ENCODE measurements at places on chromosomes 2 and 18.

- H3K36me3 ChIP-seq: no peaks in the 10 kb centered on the region
- H3K4me1 ChIP-seq: no peaks in the 10 kb centered on the region
- H3K4me3 ChIP-seq: no peak overlapping the region
- no peak for DNase-seq
These were observed 1359.7 kb upstream of the NRXN1 start for GRCh38 chr2:52391621-52392020.

DNA sequence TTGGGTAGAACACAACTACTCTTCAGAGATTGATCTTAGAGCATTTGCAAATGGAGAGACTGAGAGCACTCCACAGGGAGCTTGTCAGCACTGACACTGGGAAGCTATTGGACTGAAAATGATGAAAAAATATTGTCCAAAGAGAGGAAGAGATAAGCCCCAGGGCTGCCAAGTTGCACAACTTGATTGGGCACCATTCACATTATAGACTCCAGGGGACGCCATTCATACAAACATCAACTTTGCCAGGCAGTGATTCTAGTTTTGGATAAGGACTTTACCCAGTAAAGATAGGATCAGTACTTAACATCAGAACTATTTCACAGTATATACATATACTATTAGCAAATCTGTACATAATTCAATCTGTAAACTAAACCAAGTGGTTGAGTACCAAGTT lies 79.6 kb upstream of the MYCN start:
- no peak overlapping the region for H3K27ac ChIP-seq
- DNase-seq: no peak
- no peaks in the 10 kb centered on the region for H3K4me1 ChIP-seq
- H3K4me3 ChIP-seq: no peak overlapping the region

- H3K4me3 ChIP-seq: no peak overlapping the region
- H3K36me3 ChIP-seq: no peaks in the 10 kb centered on the region
- DNase-seq: no peak
These were observed 80.5 kb downstream of the GALNT14 start for GRCh38 chr2:31057691-31058090.

DNA sequence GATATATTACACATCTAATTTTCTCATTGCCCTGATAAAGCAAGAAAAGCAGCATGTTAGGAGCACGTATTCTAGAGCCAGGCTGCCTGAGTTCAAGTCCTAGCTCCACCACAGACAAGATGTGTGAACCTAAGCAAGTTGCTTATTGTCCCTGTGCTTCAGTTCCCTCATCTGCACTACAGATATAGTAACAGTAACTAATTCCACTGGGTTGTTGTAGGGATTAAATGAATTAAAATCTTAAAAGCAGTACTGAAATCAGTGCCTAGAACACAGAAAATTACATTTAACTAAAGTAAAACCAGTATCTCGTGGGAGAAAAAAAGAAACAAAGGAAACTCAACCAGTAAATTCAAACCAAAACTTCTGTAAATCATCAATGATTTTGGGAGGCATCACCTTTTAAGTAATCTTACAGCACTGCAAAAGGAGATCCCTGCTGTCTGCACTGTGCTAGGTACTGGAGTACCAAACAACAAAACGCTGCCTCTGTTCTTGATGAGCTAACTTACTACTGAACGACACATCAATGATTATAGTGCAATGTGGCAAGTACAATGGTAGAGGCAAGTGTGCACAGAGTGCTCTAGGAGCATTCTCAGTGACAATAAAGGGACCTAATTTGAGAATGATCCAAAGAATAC lies 7.9 kb downstream of the MAP3K2 start:
- H3K4me1 ChIP-seq: peaks cover 4% of the 10 kb centered on the region
- no peak for DNase-seq
- H3K27ac ChIP-seq: no peak overlapping the region
- no peak overlapping the region for H3K4me3 ChIP-seq

- no peaks in the 10 kb centered on the region for H3K4me1 ChIP-seq
- no peak for DNase-seq
- no peak overlapping the region for H3K27ac ChIP-seq
- no peaks in the 10 kb centered on the region for H3K27me3 ChIP-seq
- no peaks in the 10 kb centered on the region for H3K36me3 ChIP-seq
- no peak overlapping the region for H3K4me3 ChIP-seq
These were observed 775.3 kb downstream of the CPS1 start for GRCh38 chr2:211331736-211332135.

DNA sequence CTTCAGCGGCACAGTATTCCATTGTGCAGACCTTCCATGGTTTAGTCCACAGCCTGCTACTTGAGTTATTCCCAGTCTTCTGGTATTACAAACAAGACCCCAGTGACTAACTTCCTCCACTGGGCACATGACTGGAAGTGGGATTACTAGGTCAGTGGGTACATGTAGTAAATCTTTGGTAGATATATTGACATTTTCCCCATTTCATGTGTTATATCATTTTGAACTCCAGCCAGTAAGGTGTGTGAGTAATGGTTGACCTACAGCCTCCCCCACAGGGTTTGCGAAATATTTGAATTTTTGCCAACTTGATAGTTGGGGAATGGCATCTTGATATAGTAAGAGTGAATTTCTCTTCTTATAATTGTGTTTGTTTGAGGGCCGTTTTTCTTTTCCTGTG lies 58.8 kb downstream of the RNF144A start:
- H3K27ac ChIP-seq: no peak overlapping the region
- H3K27me3 ChIP-seq: no peaks in the 10 kb centered on the region
- no peak overlapping the region for H3K4me3 ChIP-seq
- H3K36me3 ChIP-seq: no peaks in the 10 kb centered on the region
- no peaks in the 10 kb centered on the region for H3K4me1 ChIP-seq

GRCh38 chr2:128444121-128444771 lies 125.6 kb upstream of the HS6ST1 start:
- no peaks in the 10 kb centered on the region for H3K4me1 ChIP-seq
- no peaks in the 10 kb centered on the region for H3K27me3 ChIP-seq
- no peak for DNase-seq

DNA sequence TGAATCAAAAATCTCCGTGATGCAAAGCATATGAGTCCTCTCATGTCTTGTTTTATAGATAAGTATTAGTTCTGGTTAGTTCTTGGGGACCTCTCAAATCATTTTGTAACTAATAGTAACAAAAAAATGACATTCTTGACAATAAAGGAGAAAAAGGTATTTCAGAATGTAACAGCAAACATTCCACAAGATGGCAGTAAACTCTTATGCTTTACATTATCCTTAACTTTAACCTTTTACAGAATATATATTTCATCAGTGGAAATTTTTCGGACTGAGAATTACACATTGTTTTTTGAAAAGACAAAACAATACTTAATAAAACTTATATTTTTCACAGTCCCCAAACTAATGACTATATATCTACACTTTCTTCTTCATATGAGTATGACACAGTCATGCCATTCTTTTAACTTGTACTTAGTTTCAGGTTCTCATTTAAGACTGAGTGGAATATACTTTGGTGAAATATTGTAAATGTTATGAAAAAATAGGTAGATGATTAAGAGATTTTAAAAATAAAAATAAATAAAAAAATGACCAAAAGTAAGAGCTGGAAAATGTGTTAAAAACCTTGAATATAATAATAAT lies 142.9 kb upstream of the NXPH2 start:
- no peak overlapping the region for H3K27ac ChIP-seq
- H3K27me3 ChIP-seq: no peaks in the 10 kb centered on the region
- no peaks in the 10 kb centered on the region for H3K36me3 ChIP-seq
- H3K4me3 ChIP-seq: no peak overlapping the region
- no peak for DNase-seq
- H3K4me1 ChIP-seq: no peaks in the 10 kb centered on the region

DNA sequence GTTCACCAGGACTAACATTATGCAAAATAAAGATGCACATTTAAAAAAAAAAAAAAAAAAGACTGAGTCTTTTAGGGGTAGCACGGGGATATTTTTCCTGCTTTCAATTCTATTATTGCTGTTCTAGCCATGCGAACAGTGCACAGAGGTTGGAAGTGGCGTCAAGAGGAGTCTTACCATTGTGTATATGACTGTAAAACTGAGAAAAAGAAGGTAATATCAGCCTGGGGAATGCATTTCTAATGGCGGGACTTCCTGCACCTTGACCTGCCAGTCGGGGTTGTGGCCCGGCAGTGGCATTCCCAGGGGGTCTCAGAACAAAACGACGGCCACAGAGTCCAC lies 48.5 kb upstream of the ATP6V1B1 start:
- H3K36me3 ChIP-seq: no peaks in the 10 kb centered on the region
- H3K4me3 ChIP-seq: peak overlapping the region; percentile 45
- DNase-seq: no peak
- no peak overlapping the region for H3K27ac ChIP-seq

GRCh38 chr2:1257334-1257733 lies 155.9 kb upstream of the TPO start:
- no peaks in the 10 kb centered on the region for H3K4me1 ChIP-seq
- DNase-seq: no peak
- no peak overlapping the region for H3K4me3 ChIP-seq
- H3K36me3 ChIP-seq: no peaks in the 10 kb centered on the region
- no peak overlapping the region for H3K27ac ChIP-seq
- H3K27me3 ChIP-seq: no peaks in the 10 kb centered on the region

GRCh38 chr2:226601881-226602662 lies 197.5 kb downstream of the IRS1 start:
- no peaks in the 10 kb centered on the region for H3K36me3 ChIP-seq
- DNase-seq: no peak
- H3K4me1 ChIP-seq: no peaks in the 10 kb centered on the region
- H3K4me3 ChIP-seq: no peak overlapping the region
- H3K27ac ChIP-seq: no peak overlapping the region

DNA sequence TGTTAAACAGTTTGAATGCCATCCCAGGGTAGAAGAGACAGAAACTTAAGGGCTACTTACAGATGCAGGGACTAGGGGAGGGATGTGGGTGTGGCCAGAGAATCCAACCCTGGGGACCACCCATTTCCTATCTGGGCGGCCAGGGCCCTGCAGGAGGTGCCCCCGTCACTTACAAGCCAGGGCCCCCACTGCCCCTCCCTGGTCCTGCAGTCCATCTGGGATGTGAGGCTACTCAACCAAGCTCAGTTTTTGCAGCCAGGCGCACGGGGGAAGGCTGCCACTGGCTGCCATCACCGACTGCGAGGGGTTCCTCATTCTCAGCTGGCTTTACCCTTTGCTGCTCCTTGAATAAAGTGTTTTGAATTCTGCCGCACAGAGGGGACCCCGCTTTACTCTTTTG lies 42.1 kb downstream of the RRM2 start:
- no peaks in the 10 kb centered on the region for H3K36me3 ChIP-seq
- DNase-seq: no peak
- no peak overlapping the region for H3K4me3 ChIP-seq
- H3K4me1 ChIP-seq: no peaks in the 10 kb centered on the region
- H3K27me3 ChIP-seq: no peaks in the 10 kb centered on the region

GRCh38 chr18:70553936-70554260 lies 265.1 kb downstream of the SOCS6 start:
- H3K4me3 ChIP-seq: no peak overlapping the region
- H3K36me3 ChIP-seq: no peaks in the 10 kb centered on the region

GRCh38 chr2:62281663-62282062 lies 85.7 kb downstream of the B3GNT2 start:
- no peaks in the 10 kb centered on the region for H3K36me3 ChIP-seq
- no peak overlapping the region for H3K4me3 ChIP-seq
- no peaks in the 10 kb centered on the region for H3K27me3 ChIP-seq
- no peaks in the 10 kb centered on the region for H3K4me1 ChIP-seq

GRCh38 chr2:114201781-114202180 lies 240.7 kb upstream of the DPP10 start:
- no peaks in the 10 kb centered on the region for H3K4me1 ChIP-seq
- H3K4me3 ChIP-seq: no peak overlapping the region
- no peak overlapping the region for H3K27ac ChIP-seq
- H3K36me3 ChIP-seq: no peaks in the 10 kb centered on the region
- no peak for DNase-seq

DNA sequence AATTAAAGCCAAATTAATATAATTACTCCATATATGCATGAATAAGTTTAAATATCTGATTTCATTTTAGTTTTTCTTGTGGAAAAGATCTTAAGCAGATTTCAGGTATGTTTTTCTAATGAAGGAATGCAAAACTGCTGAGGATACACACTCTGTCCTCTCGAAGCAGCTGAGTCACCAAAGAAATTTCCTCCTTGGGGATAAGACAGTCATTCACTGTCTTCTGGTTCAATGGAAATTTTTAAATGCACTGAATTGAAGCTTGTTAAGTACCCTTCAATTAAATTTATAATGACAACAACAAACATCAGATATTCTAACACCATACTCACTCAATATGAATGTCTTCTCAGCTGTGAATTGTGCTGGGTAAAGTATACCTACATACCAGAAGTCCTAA lies 101.5 kb upstream of the DNER start:
- H3K27ac ChIP-seq: no peak overlapping the region
- DNase-seq: no peak
- no peaks in the 10 kb centered on the region for H3K27me3 ChIP-seq
- no peak overlapping the region for H3K4me3 ChIP-seq

DNA sequence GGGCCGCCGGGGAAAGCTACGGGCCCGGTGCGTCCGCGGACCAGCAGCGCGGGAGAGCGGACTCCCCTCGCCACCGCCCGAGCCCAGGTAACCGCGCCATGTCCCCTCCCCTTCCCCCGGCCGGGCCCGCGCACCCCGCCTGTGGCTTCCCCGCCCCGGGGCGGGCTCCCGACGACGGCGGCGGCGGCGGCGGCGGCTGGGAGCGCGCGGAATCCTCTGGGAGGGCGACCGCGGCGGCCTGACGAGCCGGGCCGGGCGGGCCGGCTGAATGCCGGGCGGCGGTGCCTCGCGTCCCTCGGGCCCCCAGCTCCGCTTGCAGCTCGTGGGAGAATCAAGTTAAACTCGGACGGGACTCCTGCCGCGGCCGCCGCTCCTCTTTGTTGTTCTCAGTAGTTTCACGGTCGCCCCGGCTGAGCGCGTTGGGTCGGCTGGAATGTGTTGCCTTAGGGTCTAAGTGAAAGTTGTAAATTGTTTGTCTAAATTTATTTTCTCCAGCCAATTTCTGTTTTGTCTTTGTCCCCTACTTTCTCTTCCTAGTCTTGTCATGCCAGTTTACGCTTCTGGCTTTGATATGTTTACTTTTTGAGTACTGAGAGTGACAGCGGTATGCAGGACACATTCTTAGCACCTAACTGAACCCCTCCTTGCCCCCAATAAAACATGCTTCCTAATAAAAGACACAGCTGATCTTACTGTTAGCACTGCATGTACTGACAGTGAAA lies 685 bp downstream of the SMAD4 start:
- peak; percentile 63 for DNase-seq
- H3K27me3 ChIP-seq: no peaks in the 10 kb centered on the region
- H3K36me3 ChIP-seq: no peaks in the 10 kb centered on the region

DNA sequence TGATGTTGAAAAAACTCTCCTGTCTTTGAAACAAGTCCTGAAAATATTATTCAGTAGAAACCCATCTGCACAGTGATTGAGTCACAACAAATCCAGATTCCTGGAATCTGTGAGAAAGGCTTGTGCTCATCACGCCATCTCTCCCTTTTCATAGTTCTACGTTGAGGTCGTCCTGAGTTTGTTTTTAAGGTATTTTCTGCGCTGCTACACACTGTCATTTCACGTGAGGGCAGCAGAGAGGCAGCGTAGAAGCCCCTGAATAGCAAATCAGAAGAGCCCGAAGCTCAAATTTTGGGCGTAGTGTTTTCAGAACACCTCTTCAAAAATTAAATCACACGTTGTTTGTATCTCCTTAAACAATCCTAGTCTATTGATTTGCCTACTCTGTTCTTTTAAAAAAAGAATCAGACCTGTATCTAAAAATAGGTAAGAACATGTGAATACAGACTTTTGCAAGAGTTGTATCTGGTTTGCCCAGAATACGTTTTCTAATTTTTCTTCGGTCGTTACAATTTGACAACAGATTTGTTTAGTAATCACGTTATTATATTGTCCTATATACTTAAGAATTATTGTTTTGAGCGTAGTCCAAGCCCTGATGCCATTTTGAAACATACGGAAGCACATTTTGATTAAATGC lies 61.6 kb upstream of the SLC38A11 start:
- H3K27ac ChIP-seq: no peak overlapping the region
- H3K36me3 ChIP-seq: no peaks in the 10 kb centered on the region
- DNase-seq: no peak
- H3K27me3 ChIP-seq: no peaks in the 10 kb centered on the region
- no peak overlapping the region for H3K4me3 ChIP-seq

Measured in effector memory CD4-positive, alpha-beta T cell (primary cell).